ENCODE measurements at places on chromosomes 5 and 9.

GRCh38 chr5:95959888-95960666, 1.6 kb downstream of the ELL2 start:
- no peak for DNase-seq

DNA sequence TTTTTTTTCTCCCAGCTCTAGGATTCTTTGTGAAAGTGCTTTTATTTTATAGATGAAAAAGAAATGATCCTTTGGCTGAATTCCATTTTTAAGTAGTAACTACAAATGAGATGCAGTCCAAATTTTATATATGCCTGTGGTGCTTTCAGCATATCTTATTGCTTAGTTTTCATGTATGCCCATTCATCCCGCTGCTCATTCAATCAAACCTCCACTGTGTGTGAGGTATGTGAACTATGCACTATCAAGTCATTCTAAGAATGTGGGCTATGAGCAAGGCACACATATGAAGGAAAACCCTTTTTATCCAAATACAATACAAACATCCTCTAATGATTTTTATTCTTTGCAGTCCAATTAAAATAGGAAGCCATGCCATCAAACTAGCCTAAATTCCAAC, 1069.1 kb upstream of the DMAC1 start:
- no peak for DNase-seq

DNA sequence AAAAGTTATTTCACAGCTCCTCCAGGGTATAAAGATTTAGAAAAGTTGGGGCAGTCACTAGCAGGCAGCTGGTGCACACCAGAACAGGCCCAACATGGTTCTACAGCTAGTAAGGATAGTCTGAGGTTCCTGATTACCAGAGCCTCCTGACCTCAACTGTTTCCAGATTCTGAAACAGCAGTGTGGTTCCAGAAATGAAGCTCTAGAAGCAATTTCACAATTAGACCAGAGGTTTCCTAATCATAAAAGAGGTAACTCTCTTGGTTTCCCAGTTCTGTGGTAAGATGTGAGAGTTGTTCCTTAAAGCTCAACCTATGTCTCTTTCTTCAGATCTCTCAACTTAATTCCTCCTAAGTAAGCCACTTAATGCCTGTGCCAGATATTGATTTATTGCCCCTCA, 11.9 kb downstream of the AGTPBP1 start:
- no peak for DNase-seq

DNA sequence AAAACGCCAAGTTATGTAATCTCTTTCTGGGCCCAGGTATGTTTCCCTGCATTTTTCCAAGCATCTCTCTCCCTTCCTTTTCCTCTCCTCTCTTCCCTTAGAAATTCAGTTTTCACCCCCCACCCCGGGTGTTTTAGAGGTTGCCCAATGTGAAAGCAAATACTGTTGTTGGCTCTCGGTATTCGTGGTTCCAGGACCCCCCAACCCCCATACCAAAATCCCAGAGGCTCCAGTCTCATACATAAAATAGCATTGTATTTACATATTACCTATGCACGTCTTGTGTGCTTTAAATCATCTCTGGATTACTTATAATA, 48.8 kb downstream of the ACER2 start:
- DNase-seq: no peak

GRCh38 chr5:78545406-78545805, 103.2 kb downstream of the LHFPL2 start:
- no peak for DNase-seq

GRCh38 chr5:23033864-23034263, 180.7 kb upstream of the CDH12 start:
- no peak for DNase-seq

GRCh38 chr9:97900738-97901565, 21.3 kb downstream of the TRMO start:
- DNase-seq: no peak

DNA sequence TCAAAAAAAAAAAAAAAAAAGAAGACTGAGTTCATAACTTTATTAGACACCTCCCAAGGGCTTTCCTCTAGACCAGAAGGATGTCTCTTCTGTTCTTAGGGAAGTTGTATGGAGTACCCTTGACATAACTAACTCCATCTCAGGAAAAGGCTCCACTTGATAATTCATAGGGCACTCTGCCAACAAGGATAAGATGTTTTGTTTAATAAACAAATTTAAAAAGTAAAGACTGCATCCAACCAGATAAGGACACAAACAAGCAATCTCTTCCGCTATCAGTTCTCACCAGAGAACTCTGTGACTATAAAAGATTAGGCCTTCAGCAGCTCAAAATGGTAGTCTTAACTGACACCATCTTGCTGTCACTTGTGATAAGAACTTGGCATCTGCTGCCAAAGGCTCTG, 65.8 kb downstream of the SFXN1 start:
- DNase-seq: no peak

DNA sequence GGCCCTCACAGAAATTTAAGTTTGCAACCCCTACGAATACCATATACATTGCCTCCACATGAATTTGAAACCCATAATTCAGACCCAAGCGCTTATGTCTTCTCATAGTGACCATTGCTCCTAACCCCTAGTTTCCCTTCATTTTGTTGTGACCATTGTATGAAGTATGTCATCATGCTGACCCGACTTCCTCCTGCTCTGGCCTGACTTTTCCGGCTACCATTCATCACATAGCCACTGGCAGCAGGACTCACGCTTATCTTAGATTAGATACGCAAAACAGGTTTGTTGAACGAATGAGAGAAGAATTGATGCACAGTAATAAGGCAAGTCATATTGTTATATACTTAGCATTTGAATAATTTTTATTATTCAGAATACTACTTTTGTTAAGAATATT, 345.4 kb downstream of the FBXL17 start:
- no peak for DNase-seq

DNA sequence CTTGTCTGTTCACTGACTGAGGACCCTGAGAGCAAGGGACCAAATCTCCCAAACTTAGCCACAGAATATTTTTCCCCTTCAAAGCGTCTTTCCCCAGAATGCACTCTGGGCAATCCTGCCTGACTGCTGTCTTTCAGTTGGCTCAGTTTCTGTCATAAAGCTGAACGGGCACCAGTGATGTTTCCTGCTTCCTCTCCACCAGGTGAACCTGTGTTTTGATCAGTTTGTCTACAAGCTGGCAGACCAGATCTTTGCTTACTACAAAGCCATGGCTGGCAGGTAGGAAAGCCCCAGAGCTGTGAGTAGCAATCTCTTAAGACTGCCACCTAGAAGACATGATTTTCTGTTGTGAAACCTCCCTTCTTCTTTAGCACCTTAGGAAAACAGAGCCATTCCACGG, 61.8 kb downstream of the CYFIP2 start:
- no peak for DNase-seq

DNA sequence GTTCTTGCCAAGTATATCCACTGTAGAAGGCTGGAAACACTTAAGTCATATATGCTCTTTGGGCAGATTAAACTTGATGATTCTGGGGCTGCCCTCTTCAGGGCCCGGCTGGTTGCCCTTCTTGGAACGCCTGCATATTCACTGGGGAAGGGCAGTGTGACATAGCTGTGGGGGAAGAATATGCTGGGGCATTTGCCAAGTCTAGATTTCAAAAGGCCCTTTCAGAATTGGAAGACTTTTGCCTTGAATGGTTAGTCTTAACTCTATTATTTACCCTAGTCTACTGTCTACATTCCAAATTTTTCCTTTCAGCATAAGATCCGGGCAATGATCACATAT, 161.2 kb upstream of the PITX1 start:
- no peak for DNase-seq

- DNase-seq: no peak
Measured at GRCh38 chr5:127184851-127185250, 105.7 kb upstream of the MEGF10 start.

DNA sequence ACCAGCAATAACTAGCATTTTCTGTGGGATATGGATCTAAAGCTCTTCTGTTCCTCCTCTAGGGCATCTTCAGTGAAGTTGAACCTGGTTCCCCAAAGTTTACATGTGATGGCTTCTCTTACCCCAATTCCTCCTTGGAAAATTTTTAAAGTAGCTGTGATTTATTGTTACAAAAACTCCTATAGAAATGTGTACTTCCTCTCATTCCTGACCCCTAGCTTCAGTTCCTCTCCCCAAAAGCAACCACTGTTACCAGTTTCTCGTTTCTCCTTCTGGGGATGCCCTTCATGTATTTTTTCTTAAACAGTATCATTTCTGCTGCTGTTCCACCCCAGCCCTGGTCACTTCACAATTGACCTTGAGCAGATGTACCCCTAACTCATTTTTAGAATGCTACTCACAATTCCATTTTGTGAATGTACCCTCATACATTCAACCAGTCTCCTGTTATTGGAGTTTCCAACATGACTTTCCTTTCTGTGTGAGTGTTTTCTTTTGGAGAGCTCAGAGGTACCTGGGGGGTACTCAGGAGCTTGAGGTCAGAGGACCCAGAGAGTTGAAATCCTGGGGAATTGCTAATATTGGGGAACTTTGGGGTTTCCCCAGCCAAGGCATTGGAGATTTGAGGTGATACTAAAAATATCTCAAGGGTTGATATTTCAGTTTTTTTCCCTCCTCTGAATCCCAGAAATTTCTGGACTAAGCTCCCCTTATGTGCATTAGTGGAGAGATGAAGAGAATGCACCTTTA, 18.6 kb upstream of the GLRX start:
- DNase-seq: no peak

GRCh38 chr5:171776213-171776612, 9.4 kb upstream of the SMIM23 start:
- no peak for DNase-seq

DNA sequence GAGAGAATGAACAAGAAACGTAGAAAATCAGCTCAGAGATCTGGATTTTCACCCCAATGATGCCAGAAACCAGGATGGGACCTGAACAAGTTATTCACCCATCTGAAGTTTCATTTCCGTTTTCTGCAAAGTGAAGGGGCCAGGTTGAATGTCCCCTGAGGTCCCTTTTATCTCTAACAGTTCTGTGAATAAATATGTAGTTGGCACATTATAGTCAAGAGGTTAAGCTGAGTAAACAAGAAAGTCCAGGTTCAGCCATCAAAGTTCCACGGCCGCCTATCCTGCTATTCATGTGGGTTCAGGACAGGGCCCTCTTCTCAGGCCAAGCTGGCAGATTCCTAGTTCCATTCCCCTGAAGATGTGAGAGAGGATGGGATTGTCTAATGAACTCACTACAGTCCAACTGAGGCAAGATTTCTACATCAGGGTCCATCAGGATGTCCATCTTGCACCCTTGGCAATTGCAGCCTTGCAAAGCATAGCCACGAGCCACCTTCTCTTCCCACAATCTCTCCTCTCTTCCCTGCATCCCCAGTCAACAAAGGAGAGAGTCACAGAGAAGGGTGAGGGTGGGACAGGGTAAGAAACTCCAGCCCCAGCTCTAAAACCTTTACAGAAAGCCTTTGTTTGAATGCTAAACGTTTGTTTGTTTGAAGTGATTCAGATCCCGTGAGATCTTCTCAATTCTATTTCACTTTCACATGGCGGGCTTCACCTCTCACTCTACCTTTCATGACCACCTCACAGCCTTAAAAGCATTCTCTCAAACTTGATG, 311.0 kb downstream of the SLIT3 start:
- DNase-seq: no peak

DNA sequence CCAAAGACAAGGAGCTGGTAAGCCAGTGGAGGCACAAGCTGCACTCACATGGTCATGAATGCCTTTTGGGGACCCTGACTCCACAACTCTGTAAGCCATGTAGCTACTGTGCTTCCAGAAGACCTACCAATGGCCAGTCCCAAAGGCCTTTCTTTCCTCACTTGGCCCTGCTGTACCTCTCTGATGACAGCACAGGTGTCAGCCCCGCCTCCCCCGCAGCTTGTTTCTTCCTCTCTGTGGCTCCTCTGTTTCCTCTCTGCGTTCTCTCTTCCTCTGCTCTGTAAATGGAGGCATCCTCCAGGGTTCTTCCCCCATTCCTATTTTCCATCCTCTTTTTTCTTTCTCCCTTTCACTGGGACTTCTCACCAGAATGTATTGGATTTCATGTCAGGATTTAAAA, 26.7 kb downstream of the SH3TC2 start:
- DNase-seq: no peak

DNA sequence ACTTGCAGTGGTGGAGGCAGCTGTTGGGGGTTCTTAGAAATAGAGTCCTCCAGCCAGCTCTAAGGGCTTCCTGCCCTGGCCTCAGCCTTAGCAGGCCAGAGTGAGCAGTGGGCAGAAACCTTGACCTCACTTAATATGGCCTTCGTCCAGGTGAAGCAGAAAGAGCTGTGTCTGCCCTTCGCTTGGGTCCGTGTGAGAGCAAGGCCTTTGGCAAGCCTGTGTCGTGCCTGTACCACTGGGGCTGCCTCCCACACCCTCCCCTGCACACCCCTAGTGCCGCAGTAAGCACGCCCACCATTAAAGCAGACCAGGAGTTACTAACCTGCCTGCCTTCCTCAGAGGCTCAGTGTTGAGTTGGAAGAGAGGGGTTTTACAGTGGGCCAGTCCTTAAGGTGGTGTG, 13.6 kb downstream of the ARPC5L start:
- DNase-seq: no peak

- DNase-seq: no peak
Measured at GRCh38 chr5:104635227-104635626, 1072.6 kb upstream of the NUDT12 start.
